ENCODE measurements at places on chromosomes 2 and 18.

- DNase-seq = no peak
Measured at GRCh38 chr2:62209427-62209991, 13.6 kb downstream of the B3GNT2 start.

DNA sequence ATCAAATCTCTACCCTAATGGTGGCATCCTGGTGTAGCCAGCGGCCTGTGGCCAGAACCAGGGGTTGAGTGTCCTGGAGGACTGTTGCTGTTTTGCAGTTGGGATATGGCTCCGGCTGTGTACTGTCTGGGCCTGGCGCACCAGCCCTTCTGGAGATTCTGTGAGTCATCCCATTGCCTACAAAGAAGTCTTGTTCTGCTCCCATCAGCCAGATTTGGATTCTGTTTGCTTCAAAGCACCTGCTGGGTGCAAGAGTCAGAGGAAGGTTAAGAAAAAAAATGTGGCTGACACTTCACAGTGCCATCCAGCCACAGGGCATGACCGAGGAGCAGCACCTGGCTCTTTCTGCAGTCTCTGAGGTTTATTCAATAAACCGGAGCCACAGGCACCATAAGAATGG, 41.0 kb upstream of the ASAP2 start:
- DNase-seq = no peak

DNA sequence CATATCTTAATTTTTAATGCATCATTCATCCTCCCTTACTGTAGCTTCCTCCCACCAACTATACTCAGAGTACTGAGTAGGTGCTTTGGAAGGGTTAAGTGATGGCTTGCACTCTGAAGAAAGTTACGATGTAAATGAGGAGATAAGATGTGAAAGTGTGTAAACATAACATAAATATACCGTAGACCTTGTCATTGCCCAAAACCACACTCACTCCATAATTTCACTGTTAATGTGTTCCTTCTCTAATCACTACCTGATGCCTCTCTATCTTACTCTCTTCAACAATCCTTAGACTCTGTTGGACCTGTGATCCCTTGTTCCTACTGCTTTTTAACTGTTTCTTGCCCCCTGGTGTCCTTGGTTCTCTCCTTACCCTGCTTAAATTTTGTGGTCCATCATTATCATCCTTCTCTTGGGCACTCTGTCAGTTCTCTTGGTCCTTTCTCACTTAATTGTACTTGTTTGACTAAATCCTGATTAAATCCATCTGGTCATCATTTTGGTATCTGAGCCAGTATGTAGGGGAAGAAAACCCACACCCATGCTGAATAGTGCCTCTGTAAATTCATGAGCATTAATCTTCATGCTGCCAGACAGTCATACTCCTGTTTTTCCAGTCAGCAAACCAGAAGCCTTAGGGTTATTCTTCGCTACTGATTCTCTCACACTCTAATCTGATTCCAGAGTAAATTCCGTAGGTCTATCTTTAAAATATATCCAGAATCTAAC, 45.0 kb downstream of the PMS1 start:
- DNase-seq = no peak

DNA sequence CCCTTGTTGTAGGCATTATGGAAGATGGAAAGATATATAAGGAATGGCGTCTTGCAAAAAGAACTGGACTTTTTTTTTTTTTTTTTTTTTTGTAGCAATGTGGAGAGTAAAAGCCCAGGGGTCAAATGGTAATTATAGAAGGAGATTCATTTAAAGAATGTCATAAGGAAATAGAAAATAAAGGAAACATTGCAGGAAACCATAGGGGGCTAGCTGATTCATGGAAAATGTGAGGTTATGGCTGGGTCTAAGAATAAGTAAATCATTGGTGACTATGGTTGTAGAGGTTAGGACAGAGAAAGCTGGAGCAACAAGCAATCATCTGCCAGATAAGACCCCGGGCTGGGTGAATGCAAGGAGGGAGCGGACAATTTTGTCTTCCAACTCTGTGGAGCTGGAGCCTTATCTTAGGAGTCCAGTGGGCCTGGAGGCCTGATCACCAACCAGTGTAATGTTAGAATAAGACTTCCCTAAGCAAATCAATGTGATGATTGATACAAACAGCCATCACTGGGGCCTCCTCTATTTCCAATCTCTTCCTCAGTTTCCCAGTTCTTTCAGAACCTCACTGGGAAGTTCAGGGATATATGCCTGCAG, 201.2 kb upstream of the TNP1 start:
- no peak for DNase-seq

GRCh38 chr2:19209575-19210341, 148.7 kb downstream of the OSR1 start:
- DNase-seq = no peak

DNA sequence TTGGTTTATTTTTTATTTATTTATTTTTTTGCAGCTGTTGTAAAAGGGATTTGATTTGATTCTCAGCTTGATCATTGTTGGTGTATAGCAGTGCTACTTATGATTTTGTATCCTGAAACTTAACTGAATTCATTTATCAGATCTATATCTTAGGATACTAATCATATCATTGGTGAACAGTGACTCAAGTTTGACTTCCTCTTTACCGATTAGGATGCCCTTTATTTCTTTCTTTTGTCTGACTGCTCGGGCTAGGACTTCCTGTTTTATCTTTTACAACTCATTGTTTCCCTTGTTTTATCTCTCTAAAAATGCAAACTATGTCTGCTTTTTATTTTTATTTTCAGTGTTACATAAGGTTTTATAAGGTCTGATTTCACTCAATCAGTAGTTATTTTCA, 23.6 kb downstream of the SP100 start:
- peak; percentile 60 for DNase-seq

DNA sequence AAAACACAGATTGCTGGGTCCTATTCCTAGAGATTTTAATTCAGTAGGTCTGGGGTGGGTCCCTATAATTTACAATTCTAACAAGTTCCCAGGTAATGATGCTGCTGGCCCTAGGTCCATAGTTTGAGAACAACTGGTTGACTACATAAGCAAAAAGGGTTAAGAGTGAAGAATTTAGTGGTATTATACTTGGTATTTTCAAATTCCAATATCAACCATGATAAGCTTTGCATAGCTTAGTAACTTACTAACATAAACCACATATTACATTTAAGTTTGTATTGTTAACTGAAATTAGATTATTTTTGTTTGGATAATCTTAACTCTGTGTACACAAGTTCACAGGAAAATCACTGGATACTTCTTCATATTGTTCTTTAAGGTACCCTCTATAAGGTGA, 862.9 kb upstream of the ACVR2A start:
- DNase-seq = no peak

DNA sequence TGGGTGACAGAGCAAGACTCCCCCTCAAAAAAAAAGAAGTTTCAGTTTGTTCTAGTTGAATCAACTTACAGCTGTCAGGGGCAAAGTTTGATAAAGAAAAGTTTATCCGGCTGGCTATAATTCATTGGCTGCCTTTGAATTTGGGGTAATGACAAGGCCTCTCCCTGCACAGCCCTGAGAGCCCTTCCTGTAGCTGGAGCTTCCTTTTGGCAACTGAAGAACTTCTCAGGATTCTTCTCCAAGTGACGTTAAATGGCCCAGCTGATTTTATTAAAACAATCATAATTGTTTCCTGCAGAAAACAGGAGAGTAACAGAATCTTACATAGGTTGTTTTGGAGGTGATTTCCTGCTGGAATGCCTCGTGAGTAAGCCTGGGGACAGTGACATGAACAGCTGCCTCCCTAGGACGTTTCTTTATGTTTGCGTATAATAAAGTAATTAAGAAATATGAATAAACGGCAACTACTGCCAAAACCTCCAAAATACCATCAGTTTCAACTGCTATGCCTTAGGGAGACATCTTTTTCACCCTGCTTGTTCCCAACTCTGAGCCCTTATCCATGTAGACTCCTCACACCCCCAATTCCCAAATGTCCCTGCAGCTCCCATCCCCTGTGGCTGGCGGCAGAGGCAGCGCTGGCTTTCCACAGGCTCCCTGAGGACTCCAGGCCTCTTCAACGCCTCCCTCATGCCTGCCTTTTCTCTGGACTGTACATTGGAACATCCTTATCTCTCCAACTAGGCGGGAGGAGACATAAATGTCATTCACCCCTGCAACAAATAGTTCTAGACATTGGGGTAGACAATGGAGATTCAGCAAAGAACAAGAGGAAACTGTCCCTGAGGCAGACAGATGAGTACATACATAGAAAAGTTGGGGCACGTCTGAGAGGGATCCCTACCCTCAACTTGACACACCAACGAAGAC, 59.2 kb upstream of the FZD7 start:
- no peak for DNase-seq

DNA sequence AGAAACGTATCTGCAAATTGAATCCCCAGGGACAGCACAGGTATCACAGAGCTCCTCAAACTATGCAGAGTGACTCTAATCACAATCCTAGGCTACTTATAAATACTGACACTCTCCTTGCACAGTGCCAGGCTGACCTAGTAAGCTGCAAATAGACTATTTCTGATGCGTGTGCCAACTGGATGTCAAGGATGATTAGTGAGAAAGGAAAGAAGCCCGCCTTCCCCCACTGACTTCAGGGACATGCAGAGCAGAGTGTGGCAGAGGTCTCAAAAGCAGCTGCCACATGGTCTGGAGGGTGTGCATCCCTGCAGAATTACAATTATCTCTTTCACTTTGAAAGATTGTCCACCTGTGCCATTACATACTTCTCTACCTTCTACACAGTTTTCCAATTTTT, 235.6 kb downstream of the CPS1 start:
- no peak for DNase-seq

- DNase-seq = no peak
Measured at GRCh38 chr18:75784390-75784789, 356.9 kb upstream of the SMIM21 start.

DNA sequence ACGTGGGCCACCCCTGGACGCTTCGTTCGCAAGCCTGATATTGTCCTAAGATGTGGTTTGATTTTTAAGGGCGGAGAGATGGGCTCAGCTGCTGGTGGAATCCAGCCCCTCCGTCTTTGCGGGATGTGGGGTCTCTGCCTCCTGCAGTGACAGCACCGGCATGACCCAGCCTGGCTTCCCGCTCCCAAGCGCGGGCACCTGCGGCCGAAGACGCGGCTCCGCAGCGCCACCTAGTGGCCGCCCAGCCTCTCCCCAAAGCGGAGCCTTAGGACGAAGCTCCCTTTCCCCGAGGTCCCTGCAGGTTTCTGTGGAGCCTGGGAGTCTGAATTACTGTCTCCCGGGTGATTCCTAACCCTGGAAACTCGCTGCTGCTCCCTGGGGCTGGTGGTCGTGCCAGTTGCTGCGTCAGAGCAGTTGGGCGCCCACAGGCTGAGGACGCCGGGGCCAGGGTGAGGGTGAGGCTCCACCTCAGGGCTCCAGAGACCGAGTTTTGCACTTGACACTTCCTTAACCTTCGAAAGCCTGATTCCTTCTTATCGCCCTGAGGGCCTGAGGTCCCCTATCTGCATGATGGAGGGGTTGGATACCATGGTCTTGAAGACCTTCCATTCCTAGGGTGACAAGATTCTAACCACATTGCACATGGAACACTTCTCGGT, 137.5 kb downstream of the TPO start:
- DNase-seq = peak; percentile 63

DNA sequence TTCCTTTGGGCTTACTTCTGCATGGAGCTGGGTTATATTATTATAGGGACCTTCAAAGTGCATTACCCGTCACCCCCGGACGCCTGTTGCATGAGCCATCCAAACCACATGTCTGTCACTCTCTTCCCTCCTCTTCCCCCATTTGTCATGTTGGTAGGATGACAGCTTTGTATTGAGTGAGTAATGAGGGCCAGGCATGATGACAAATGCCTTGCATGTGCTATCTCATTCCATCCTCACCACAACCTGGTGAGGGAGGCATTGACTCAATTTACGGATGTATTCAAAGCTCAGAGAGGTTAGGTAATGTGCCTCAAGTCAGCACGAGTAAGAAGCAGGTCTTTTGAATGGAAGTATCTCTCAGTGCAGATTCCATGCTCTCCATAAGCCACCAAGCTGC, 510.5 kb upstream of the TNP1 start:
- DNase-seq = peak; percentile 0

GRCh38 chr2:64998658-64999061, 9.5 kb downstream of the SLC1A4 start:
- no peak for DNase-seq

- DNase-seq = no peak
Measured at GRCh38 chr2:221204699-221205098, 367.4 kb downstream of the EPHA4 start.

- no peak for DNase-seq
Measured at GRCh38 chr2:11022591-11023273, 111.0 kb downstream of the KCNF1 start.

DNA sequence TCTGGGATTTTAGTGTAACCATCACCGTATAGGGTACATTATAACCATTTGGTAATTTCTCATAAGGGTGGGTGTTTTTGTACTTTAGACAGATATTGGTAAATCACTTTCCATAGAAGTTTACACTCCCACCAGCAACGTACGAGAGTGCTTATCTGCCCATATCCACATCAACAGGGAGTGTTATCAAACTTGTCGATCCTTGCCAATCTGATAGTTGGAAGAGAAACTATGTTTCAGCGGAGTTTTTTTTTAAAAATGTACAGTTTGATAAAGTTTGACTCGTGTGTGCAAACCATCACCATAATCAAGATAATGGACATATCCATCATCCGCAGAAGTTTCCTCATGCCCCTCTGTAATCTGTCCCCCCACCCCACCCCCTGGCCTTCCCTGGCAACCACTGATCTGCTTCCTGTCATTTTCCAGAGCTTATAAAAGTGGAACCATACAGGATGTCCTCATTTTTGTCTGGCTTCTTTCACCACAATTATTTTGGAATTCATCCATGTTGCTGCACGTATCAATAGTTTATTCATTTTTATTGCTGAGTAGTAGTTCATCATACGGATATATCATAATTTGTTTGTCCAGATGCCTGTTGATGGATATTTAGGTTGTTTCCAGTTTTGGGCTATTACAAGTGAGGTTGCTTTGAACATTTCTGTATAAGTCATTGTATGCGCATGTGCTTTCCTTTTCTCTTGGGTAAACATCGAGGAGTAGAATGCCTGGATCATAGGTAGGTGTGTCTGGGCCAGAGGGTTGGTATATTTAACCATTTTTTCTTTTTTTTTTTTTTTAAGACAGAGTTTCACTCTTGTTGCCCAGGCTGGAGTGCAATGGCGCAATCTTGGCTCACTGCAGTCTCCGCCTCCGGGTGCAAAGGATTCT, 18.6 kb downstream of the GLI2 start:
- no peak for DNase-seq

DNA sequence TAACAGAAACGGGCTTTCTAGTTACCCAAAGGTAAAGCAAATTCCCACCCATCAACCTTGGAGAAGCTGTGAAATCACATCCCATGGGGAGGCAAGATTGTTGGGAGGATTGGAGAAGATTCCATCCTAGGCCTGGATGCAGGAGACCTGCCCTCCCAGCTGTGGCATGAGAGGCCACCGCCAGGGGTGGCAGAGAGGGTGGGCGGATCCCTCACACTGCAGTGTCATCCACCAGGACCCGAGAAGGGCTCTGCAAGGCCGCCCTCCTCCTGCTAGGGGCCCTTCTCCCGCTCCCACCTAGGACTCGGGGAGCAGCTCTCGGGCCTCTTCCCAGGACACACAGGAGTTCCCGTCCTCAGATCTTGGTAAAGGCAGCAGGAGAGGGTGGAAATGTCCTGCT, 15.5 kb upstream of the ATG16L1 start:
- DNase-seq = no peak

- no peak for DNase-seq
Measured at GRCh38 chr2:123438251-123438650, 586.8 kb upstream of the CNTNAP5 start.
